CD4-positive, alpha-beta T cell treated with Interleukin-15 for 4 hours (primary cell): ENCODE measurements at places on chromosomes 7 and 10.

- DNase-seq = no peak
Observed at GRCh38 chr10:78776756-78777155, 292.0 kb upstream of the ZMIZ1 start.

DNA sequence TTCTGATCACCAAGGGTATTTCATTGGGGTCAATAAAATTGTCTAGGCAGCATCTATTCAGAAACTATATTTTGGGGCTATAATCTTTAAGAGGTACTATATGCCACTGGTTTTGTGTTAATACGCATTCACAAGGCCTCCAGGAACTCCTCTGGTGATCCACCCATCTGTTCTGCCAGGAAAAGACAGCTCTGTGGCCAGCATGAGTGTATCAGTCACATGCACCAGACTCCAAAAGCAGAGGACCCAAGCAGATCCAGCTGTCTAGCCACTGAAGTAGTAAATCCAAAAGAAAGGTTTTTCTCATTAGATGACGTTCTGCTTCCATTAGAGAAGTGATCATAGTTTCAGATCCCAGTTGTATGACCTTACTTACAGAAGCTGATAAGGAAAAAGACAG, 199.6 kb upstream of the CELF2 start:
- DNase-seq = no peak

- DNase-seq = no peak
Observed at GRCh38 chr7:23915236-23915635, 205.2 kb downstream of the STK31 start.

- no peak for DNase-seq
Observed at GRCh38 chr7:1317646-1318045, 85.0 kb downstream of the UNCX start.

DNA sequence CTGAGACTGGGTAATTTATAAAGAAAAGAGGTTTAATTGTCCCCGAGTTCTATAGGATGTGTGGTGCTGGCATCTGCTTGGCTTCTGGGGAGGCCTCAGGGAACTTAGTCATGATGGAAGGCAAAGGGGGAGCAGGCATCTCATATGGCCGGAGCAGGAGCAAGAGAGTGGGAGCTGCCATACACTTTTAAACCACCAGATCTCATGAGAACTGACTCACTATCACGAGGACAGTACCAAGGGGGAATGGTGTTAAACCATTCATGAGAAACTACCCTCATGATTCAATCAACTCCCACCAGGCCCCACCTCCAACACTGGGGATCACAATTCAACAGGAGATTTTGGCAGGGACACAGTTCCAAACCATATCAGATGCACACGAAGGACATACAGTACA, 199.9 kb upstream of the DPP6 start:
- DNase-seq = no peak

DNA sequence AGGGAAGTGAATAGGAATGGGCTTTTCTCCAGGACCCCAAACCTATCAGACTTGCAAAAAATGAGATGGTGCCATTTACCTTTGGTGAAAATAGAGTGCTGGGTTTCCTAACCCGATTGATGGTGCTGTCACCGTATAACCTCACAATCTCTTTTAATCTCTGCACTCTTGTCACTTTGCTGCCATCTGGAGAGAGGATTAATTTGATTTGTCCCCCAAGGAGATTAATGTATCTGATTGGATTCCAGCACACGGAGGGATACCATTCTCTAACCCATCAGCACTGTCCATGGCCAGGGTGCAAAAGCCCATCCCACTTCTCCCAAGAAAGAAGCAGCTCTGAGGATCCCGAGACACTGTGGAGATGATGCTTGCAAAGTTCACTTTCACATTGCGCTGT, 86.3 kb upstream of the NFE2L3 start:
- no peak for DNase-seq

- no peak for DNase-seq
Observed at GRCh38 chr7:145009876-145010275, 174.0 kb upstream of the TPK1 start.

DNA sequence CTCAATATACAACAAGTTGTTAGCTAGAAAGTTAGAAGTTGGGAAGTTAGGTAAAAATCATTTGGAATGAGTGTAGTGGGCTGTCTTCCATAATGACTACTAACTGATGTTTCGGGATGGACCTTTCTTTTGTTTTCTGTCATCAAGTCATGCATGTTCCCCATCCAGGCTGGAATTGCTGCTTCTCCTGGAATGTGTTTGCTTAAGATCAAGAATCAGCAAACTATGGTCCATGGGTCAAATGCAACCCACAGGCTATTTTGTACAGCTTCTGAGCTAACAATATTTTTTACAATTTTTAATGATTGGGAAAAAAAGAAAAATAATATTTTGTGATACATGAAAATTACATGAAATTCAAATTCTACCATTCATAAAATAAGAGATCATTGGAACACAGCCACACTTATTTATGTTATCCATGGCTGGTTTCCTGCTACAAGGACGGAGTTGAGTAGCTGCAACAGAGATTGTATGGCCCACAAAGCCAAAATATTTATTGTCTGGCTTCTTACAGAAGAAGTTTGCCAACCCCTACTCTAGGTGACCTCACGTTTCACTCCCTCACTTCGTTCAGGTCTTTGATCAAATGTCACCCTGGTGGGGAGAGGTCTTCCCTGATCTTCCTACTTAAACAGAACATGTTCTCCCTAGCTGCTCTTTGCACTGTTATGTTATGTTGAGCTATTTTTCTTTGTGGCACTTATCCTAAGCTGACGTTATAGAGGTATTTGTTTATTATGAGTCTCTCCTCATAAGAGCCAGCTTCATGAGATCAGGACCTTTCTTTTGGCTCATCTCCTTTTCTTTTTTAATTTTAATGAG, 127.1 kb downstream of the RALA start:
- no peak for DNase-seq

DNA sequence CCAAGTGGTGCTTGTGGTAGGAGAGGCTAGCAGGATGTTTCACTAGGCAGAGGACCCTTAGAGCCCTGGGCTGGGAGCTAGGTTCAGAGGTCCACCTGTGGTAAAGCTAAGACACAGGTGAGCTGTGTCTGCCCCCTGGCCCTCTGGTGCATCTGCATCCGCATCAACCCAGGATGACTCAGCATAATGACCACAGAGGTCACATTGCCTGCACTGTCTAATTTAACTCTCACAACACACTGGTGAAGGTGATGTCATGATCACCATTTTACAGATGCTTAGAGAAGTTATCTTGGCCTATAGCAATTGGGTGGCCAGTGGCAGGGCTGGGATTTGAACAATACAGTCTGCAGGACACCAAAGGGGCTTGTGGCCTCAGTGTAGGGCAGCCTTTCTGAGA, 33.1 kb downstream of the HABP2 start:
- DNase-seq = no peak

GRCh38 chr7:36306222-36306621, 83.4 kb upstream of the ANLN start:
- DNase-seq = no peak

DNA sequence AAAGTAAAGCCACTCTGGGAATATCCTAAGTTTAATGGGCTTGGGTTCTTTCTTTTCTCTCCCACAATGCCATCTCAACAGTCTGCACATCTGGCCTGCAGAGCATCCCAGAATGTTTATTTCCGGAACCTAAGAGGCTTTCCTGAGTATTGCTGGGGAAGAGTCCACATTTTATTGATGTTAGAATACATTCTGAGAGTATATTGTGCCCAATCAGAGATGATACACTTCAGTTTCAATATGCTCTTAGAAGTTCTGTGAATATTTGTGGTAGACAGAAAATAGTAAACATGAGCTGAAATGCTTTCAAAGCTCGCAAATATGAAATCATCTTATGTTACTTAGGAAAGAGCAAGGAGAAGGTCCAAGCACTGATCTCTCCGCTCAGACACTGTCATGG, 200.6 kb downstream of the TWIST1 start:
- no peak for DNase-seq

DNA sequence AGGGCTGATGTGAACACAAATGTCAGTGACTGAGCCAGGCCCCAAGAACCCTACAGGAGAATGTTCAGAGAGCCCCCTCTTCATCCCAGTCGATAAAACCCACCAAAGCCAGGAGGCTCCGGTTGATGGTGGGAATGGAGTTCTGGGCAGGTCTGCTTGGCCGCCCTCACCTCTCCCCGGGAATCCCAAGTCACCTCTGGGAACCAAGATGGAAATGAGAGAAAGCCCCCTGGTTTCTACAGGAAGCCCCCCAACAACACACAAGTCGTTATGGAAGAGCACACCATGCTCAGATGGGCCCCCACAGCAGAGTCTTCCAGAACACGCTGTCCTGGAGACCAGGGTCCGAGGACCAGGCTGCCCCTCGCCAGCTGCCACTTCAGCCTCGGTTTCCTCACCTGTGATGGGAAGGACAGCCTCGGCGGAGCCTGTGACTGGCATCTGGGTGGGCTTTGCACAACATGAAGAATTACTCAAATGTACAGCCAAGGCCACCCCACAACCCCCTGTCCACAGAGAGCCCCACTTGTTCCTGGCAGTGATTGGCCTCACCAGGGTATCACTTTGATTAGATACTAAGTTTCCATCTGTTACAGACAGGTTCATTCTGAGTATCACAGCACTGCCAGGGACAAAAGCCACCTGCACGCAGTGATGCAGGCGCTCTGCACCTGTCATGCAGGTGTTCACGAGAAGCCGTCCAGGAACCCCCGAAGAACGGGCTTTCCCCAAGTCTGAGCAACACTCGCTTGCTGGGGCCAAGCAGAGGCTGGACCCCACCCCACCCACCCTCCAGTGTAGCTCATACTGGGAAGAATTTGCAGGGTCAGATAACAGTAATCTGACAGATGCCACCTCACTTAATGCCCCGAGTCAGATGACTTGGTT, 57.6 kb downstream of the MKI67 start:
- no peak for DNase-seq

DNA sequence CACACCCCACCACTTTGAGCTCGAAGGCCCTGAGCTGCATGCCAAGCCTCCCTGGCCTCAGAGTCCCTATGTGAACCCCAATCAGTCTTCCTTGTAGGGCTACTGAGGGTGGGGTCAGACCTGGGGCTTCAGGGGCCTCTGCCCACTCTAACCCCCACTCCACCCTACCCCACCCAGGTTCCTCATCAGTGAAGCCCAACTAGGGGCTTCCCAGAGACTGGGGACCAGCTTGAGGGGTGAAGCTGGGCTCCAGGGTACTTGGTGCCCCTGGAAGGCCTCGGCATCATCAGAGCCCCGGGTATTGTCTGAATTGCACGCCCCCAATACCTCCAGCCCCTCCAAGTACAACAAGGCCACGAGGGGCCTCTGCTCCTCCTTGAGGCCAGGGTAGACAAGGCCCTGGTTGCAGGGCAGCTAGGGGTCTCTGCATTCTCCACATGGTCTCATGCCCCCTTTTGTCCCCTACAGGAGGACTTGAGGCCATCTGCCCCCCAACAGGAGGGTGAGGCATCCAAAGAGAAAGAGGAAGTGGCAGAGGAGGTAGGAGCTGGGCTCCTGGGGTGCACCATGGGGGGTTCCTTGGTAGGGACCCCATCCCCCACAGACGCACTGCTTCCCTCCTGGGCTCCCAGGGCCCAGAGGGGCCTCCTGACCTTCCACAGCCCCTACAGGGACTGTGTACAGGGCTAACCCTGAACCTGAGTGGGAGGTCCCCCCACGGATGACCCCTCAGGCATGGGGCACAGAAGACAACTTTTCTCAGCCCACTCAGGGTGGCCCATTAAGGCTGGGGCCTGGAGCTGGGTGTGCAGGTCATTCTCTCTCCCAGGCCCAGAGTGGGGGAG, 4.0 kb downstream of the SNCG start:
- DNase-seq = no peak

GRCh38 chr7:45447296-45447695, 126.9 kb upstream of the ADCY1 start:
- no peak for DNase-seq

GRCh38 chr10:77833792-77834191, 92.8 kb downstream of the DLG5 start:
- DNase-seq = no peak

DNA sequence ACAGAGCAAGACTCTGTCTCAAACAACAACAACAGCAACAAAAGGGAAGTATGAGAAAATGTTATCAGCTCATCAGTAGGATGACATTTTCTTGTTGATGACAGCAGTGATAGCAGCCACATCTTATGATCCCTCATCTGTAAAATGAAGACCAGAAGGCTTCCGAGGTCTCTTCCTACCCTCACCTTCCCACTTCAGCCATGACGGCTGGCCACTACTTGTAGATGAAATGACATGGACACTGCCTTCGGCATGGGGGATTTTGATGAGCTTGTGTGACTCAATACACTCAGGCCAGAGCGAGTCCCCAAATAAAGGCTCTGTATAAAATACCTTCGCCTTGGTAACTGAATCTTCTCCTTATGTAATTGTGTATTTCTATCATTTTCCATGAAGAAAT, 6.7 kb downstream of the ECHDC3 start:
- no peak for DNase-seq

GRCh38 chr10:6185039-6185716, 17.6 kb upstream of the PFKFB3 start:
- no peak for DNase-seq

GRCh38 chr7:157253850-157254249, 83.0 kb upstream of the DNAJB6 start:
- no peak for DNase-seq

GRCh38 chr10:86851328-86852207, 95.1 kb downstream of the BMPR1A start:
- no peak for DNase-seq

GRCh38 chr7:133699386-133699785, 427.8 kb upstream of the LRGUK start:
- DNase-seq = no peak

DNA sequence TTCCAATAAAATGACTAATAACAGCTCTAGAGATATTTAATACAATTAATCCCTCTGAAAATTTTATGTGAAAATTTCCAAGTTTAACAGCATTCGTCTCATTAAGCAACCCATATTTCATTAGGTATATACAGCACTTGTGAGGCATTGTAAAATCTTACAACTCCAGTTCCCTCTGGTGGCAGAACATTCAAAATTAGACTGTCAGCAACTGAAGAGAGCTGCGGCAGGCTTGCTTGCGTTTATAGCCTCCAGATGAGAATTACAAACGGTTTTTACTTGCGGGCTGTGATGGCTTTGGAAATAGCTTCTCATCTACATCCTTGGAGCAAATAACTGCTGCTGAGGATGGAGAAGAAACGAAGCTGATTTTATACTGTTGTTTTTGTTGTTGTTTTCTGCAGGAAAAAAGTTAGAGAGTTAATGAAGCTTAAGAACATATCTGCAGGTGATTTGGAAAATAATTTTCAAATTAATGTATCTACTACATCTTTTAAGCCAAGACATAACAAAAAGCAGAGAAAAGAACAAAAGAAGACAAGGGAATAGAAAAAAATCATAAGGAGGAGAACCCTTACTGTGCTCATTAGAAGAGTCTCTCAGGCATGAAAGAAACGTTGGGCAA, 171.3 kb downstream of the MAGI2 start:
- no peak for DNase-seq

- DNase-seq = no peak
Observed at GRCh38 chr10:93461109-93461806, 20.9 kb downstream of the MYOF start.

GRCh38 chr10:113958631-113959382, 84.9 kb upstream of the ADRB1 start:
- no peak for DNase-seq

GRCh38 chr7:54856856-54857255, 97.8 kb upstream of the SEC61G start:
- no peak for DNase-seq

- peak; percentile 6 for DNase-seq
Observed at GRCh38 chr7:12291870-12292269, 80.8 kb downstream of the TMEM106B start.
